Fibroblast of upper back skin (primary cell): ENCODE measurements at places on chromosomes 12 and 14.

GRCh38 chr14:102573591-102574046 lies 18.8 kb upstream of the RCOR1 start:
- no peak for DNase-seq

GRCh38 chr12:1614360-1614759 lies 14.7 kb upstream of the WNT5B start:
- DNase-seq, result no peak

GRCh38 chr14:77615361-77616132 lies 890 bp downstream of the SPTLC2 start:
- no peak for DNase-seq

- no peak for DNase-seq
These were observed 13.0 kb upstream of the MFAP5 start for GRCh38 chr12:8675591-8676036.

GRCh38 chr12:115213538-115214016 lies 529.6 kb upstream of the TBX3 start:
- DNase-seq, result no peak

GRCh38 chr12:1924996-1925683 lies 6.7 kb upstream of the CACNA2D4 start:
- DNase-seq, result no peak

- DNase-seq, result no peak
These were observed 3.9 kb upstream of the FGF23 start for GRCh38 chr12:4383304-4383865.

DNA sequence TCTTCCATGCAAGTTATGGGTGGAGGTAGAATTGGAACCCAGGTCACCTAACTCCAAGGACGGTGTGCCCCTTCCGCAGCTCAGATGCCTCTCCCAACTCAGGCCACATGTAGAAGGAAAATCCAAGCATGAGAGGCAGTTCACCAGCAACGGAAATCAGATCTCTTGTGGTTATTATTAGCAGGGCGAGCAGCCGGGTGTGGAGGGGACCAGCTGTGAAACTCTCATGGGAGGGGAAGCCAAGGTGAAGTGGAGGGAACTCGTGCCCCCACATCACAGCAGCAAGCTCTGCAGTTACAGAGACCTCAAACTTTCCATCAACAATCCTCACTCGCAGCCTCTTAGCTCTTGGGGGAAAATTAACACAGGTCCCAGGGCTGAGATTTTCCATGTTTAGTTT lies 79.7 kb downstream of the KSR2 start:
- no peak for DNase-seq

DNA sequence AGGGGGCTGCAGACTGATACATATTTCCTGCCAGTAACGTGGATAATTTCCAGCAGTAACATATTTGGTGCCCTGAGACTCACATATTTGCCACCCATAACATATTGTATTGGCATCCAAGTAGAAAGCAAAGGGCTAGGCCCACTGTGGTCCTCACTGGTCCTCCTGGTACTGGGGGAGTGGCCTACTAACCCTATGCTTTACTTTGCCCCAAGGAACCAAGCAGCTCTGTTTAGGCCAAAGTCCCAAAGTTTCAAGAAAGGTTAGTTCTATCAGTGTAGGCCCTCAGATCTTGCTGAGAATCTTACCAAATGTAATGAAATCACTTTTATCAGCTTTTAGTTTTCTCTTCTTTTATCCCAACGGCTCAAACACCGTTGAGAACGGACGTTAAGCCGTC lies 35.4 kb upstream of the NAP1L1 start:
- no peak for DNase-seq

DNA sequence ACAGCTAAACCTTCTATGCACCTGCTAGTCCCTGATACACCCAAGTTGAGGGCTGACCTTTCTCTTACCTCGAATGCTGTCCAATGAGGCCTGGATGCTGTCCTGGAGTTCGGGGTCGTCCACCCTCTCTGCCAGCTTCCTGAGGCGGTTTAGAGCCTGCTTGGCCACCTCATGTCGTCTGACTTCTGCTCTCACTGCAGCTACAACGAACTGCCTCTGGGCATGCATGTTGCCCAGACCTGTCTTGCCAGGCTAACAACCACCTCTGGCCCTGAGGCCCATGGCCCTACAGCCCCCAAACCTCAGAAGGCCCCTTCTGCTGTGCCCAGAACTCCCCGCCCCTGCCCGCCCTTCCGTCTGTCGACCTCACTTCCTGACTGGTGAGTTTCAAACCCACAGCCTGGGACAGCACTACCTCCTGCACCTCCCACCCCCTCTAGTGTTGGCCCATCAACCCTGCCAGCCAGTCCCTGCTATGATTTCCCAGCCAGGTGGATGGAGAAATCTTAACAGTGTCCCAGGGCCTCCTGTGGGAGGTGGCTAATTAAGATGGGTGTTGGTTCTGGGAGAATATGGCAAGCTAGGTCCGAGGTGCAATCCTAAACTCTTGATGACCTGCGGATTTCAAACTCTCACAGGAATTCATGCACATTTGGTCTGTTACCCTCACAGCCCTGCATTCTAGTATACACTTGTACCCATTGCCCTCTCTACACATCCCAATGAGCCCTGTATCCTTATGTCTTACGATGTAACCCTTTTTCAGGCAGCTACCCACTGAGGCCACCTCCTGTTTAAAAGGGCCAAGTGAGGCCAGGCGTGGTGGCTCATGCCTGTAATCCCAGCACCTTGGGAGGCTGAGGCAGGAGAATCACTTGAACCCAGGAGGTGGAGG lies 2.7 kb upstream of the TSPAN31 start:
- no peak for DNase-seq

DNA sequence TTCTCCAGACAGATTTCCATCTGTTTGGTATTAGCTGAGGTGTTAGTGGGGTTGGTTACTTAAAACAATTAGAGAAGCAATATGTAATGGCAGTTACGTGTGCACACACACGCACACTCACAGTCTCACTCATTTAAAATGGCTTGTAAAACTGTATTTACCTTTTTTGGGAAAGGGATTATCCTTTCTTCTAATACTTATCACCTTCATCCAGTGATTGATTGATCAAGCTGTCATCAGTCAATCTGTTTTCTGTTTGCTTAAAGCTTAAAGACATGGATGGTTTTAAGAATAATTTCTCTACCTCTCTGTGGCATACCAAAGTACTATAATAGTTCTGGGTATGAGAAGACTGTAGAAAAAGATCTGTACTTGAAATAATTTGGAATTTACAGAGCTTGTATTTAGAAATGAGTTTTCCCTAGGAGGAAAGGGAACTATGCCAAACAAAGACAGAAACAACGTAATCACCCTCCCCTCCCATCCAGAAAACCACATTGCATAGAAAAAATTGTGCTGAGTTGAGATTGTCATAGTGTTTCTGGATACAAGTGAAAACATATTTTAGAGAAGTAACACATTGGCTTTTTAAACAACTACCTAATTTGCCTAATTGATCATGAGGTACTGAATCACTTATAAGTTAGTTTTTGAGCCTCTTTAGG lies 455.8 kb downstream of the PCNX1 start:
- DNase-seq, result peak; percentile 78

GRCh38 chr12:43396671-43397070 lies 155.3 kb downstream of the ADAMTS20 start:
- no peak for DNase-seq

- peak; percentile 18 for DNase-seq
These were observed 94.5 kb downstream of the TTC7B start for GRCh38 chr14:90721619-90722305.

DNA sequence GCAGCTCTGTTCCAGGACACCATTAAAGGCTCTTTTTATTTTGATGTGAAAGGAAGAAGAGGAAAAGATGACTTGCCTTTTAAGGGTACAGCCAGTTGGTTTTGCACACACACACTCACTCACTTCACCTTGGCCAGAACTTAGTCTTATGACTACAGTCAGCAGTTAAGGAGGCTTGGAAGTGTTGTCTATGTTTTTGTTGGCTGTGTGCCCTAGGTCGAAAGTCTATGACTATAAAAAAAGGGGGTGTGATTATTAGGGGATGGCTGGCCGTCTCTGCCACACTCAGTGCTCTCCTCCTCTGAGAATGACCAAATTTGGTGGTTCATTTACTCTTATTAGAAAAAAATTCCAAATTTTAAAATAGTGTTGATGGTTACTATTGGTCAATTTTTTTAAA lies 139.5 kb upstream of the OTX2 start:
- no peak for DNase-seq

- no peak for DNase-seq
These were observed 183.3 kb downstream of the CCDC59 start for GRCh38 chr12:82174936-82175335.

GRCh38 chr12:51953864-51954263 lies 2.4 kb downstream of the ACVR1B start:
- no peak for DNase-seq

DNA sequence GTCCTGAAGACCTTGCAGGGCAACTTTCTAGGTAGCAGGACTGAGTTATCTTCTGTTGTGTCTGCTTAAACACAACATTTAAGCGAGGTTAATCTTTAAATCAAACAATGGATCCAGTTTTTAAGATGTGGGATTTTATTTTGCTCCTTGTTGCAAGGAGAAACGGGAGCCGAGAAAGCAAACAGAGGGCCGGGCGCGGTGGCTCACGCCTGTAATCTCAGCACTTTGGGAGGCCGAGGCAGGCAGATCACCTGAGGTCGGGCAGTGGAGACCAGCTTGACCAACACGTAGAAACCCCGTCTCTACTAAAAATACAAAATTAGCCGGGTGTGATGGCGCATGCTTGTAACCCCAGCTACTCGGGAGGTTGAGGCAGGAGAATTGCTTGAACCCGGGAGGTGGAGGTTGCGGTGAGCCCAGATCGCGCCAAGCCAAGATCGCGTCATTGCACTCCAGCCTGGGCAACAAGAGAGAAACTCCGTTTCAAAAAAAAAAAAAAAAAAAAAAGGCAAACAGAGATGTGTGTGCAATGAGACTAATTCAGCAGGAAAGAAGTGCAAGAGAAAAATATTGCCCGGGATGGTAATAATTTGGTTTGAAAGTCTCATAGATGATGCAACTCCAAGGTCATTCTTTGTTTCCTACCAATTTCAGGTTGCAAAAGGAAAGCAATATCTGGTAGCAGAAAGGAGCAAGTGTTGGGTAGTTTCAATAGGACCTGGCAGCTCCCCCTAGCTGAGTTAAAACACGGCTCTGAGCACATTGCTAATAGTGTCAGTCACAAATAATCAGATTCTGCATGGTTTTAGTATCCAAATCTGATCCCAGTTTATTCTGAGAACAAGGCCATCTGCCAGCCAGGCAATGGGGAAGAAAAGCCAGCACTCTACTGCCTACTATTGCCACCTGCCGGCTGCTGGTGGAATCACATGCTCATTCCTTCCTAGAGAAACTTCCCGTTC lies 141.4 kb downstream of the PPM1H start:
- DNase-seq, result peak; percentile 99

DNA sequence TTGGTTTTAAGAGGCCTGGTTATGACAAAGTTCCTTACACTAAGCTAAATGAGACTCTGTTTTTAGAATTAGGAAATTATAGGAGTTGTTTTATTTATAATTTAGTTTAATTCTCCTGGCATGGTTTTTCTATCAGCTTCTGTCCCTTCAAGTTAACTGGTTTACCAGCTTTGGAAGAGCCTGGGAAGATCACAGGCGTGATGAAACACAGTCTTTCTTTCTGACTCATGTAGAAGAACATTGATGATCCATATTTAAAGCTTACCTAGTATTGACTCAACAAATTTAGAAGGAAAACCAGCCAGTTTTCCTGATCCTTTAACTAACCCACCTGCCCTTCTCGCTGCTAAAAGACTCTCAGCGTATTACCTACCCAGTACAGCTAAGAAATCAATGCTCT lies 155.2 kb downstream of the TGFB3 start:
- no peak for DNase-seq

DNA sequence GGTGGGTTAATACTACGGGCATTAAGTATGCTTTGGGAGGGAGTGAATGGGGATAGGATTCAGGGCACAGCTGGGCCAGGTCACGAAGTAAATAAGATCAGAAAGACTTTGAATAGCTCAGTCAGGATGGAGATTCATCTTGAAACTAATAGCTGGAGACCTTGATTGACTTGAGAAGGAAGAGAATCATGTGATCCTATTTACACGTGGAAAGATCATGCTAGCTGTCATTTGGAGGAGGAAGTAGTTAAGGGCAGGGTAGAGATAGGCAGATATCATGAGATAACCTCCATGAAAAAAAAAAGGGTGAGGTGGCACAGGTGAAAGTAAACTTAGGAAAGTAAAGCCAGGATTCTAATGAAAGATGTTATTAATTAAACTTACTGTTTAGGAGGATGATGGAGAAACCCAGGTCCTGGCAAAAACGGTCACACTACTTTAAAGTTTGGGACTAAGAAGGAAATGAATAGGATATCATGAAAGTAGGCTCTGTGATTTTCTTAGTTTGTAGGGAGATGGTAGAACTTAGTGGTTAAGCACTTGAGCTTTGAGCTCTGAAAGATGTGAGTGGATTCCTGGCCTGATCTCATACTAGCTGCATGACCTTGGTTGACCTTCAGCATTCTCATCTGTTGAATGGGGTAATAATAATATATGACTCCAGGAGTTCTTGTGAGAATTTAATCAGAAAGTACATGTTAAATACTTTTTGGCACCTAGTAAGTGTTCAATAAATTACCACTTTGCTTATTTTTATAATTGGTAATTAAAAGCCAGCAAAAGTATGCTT lies 439.0 kb downstream of the NRXN3 start:
- no peak for DNase-seq

GRCh38 chr12:1855241-1855640 lies 34.9 kb downstream of the LRTM2 start:
- DNase-seq, result peak; percentile 4

GRCh38 chr14:53547593-53547992 lies 394.5 kb upstream of the DDHD1 start:
- no peak for DNase-seq

DNA sequence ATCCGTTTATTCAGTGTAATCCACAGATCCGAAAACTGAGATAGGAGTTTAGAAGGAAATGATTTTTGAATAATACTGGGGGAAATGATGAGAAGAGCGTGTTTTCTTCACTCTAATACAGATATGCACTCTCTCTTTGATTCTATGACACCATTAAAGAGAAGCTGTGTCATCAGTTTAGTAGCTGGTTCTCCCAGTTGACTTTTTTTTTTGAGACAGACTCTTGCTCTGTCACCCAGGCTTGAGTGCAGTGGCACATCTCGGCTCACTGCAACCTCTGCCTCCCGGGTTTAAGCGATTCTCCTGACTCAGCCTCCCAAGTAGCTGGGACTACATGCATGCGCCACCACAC lies 48.4 kb upstream of the EML1 start:
- no peak for DNase-seq

GRCh38 chr14:98227000-98227726 lies 1044.8 kb downstream of the BCL11B start:
- no peak for DNase-seq

- DNase-seq, result no peak
These were observed 160.4 kb upstream of the NOS1 start for GRCh38 chr12:117521867-117522266.

- no peak for DNase-seq
These were observed at the start of gene PPP1R1A for GRCh38 chr12:54588110-54588889. Gene PPP1R1A, minus strand, starts transcription at chr12:54588659. Its CDS starts 171 bp downstream, at chr12:54588488.
